CD4-positive, alpha-beta T cell (primary cell): ENCODE measurements at places on chromosomes 13 and 19.
A peak's percentile ranks its signal among the peaks of the same experiment; 100 is the strongest.

GRCh38 chr13:45732916-45733315 is 30.8 kb downstream of the CBY2 start:
- H3K27me3 ChIP-seq = no peaks in the 10 kb centered on the region
- no peaks in the 10 kb centered on the region for H3K36me3 ChIP-seq
- no peak for DNase-seq
- no peaks in the 10 kb centered on the region for H3K4me1 ChIP-seq
- no peak overlapping the region for H3K27ac ChIP-seq

DNA sequence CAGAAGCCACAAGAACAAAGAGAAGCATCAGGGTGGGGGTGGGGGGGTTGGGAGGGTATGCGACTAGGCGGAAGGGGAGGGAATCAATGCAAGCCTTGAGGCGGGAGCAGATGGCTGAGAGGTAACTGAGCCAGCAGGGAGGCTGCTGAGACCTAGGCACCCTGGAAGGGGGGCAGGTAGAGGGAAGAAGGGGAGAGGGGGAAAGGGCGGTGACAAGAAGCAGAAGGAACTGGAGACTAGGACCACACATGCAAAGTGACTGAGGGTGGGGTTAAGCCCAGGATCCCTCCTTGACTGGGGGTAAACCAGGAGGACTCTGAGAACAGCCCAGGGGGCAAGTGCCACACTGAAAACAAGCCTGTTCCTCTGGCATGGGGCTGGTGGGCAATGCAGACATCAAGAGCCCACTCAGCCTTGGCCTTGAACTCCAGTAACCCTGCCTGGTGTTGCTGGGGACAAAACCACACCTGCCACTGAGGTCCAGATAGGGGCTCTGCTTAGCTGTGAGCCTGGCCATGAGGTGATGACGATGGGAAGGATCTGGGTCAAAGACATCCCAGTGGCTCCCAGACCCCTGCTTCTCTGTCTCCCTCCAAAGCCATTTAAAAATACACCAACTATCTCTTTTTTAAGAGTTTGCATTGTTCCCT is 20.3 kb downstream of the OPA3 start:
- peak overlapping the region; percentile 47 for H3K27ac ChIP-seq
- no peak overlapping the region for H3K4me3 ChIP-seq
- peaks cover 29% of the 10 kb centered on the region for H3K4me1 ChIP-seq
- no peak for DNase-seq
- H3K36me3 ChIP-seq = no peaks in the 10 kb centered on the region
- H3K27me3 ChIP-seq = no peaks in the 10 kb centered on the region

- H3K27me3 ChIP-seq = no peaks in the 10 kb centered on the region
- no peaks in the 10 kb centered on the region for H3K4me1 ChIP-seq
- no peaks in the 10 kb centered on the region for H3K36me3 ChIP-seq
- no peak overlapping the region for H3K27ac ChIP-seq
These were observed 158.6 kb upstream of the SLC10A2 start for GRCh38 chr13:103224804-103225203.

DNA sequence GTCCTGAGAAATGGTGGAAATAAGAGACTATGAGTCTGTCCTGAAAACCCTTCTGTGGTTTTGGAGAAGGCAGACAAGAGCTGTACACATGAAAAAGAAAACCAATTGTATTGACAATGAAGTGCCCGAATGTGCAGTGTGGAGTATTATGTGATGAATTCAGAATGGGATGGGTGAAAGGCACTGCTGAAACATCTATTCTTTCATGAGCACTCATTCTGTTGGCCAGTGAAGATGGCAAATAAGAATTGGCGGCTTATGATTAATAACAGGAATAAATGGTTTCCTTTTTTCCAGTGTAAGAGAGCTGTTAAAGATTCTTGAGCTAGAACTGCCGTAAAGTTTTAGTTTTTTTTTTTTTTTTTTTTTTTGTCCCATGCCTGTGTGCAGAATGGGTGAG is 5.7 kb downstream of the POLR1D start:
- peaks cover 12% of the 10 kb centered on the region for H3K4me1 ChIP-seq
- no peak overlapping the region for H3K27ac ChIP-seq
- no peaks in the 10 kb centered on the region for H3K27me3 ChIP-seq
- peaks cover 25% of the 10 kb centered on the region for H3K36me3 ChIP-seq
- no peak for DNase-seq
- H3K4me3 ChIP-seq = no peak overlapping the region

GRCh38 chr13:26707122-26708006 is 53.2 kb downstream of the GPR12 start:
- no peaks in the 10 kb centered on the region for H3K27me3 ChIP-seq
- H3K4me3 ChIP-seq = no peak overlapping the region
- no peak for DNase-seq
- no peak overlapping the region for H3K27ac ChIP-seq
- no peaks in the 10 kb centered on the region for H3K4me1 ChIP-seq

GRCh38 chr13:51534041-51534817 is 50.0 kb upstream of the WDFY2 start:
- no peak overlapping the region for H3K4me3 ChIP-seq
- H3K36me3 ChIP-seq = no peaks in the 10 kb centered on the region
- peaks cover 21% of the 10 kb centered on the region for H3K4me1 ChIP-seq
- peak overlapping the region; percentile 25 for H3K27ac ChIP-seq

DNA sequence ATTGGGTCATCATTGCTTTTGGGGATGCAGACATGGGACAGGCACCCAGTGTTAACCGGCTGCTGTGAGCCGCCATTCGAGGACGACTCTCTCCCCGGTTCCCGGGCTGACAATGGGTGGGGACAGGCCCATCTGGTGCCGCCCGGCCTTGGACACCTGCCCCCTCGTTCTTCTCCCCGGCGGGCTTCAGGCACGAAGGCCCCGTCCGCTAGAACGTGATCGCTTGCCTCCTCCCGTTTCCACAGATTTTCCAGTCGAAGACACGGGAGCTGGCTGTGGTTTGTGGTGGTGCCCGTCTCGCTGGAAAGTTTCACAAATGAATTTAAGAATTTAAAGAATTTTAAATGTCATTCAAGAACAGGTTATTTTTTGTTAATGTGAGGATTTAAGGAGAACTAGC is 2.0 kb downstream of the PALM start:
- H3K27ac ChIP-seq = no peak overlapping the region
- peaks cover 25% of the 10 kb centered on the region for H3K27me3 ChIP-seq
- H3K4me3 ChIP-seq = no peak overlapping the region
- no peaks in the 10 kb centered on the region for H3K36me3 ChIP-seq

- H3K27ac ChIP-seq = no peak overlapping the region
- no peaks in the 10 kb centered on the region for H3K36me3 ChIP-seq
- no peak overlapping the region for H3K4me3 ChIP-seq
- peaks cover 1% of the 10 kb centered on the region for H3K27me3 ChIP-seq
- no peak for DNase-seq
These were observed 155.6 kb downstream of the NUFIP1 start for GRCh38 chr13:44833626-44834025.

DNA sequence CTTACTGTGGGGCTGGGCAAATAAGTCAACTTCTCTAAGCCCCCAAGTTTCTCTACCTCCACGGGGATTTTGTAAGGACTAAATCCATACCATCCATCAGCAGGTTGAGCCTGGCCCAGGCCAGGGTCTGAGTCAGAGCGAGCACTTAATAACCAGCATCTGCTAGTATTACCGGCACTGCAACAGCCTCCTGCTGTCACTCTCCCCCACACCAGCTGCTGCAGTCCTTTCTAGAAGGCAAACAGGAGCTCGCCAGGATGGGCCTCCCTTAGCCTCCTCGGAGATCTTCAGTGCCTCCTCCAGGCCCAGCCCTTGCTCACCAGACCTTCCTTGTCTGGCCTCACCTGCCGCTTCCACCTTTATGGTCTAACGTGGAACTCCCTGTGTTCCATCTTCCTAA is 3.2 kb downstream of the NAPA start:
- no peak overlapping the region for H3K4me3 ChIP-seq
- no peaks in the 10 kb centered on the region for H3K27me3 ChIP-seq
- peaks cover 33% of the 10 kb centered on the region for H3K36me3 ChIP-seq
- no peak overlapping the region for H3K27ac ChIP-seq
- H3K4me1 ChIP-seq = peaks cover 78% of the 10 kb centered on the region

DNA sequence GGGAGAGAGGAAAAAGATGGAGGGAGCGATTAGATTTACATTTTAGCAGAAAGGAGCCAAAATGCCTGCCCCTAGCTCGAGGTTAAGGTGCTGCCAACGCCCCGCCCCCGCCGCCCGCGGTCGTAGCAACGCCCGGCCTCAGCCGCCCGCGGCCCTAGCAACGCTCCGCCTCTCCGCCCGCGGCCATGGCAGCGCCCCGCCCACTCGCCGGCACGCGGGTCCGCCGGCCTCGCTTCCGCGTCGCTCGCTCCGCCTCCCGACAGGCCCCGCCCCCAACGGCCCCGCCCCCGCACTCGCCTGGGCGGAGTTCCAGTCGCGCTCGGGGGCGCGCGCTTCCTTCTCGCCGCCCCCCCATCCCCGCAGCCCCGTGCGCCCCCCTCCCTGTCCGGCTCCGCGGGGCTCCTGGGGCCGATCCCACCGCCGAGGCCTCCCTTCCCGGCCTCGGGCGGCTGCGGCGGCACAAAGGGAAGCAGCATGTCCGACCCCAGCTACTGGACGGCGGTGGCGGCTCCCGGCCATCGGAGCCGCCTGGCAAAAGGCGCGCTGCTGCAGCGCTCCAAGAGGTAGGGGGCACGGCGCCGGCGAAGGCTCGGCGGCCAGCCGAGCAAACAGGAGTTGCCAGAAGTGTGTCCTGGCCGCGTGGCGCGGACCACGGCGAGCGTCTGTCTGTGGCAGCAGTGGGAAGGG is 20.3 kb downstream of the MAST3 start:
- H3K27ac ChIP-seq = peak overlapping the region; percentile 80
- peaks cover 58% of the 10 kb centered on the region for H3K4me1 ChIP-seq
- H3K27me3 ChIP-seq = no peaks in the 10 kb centered on the region
- peak overlapping the region; percentile 86 for H3K4me3 ChIP-seq
- peaks cover 23% of the 10 kb centered on the region for H3K36me3 ChIP-seq
- peak; percentile 95 for DNase-seq

GRCh38 chr19:6925386-6925785 is 38.0 kb downstream of the ADGRE1 start:
- H3K36me3 ChIP-seq = no peaks in the 10 kb centered on the region
- no peak overlapping the region for H3K4me3 ChIP-seq
- no peak for DNase-seq
- H3K27ac ChIP-seq = no peak overlapping the region
- no peaks in the 10 kb centered on the region for H3K27me3 ChIP-seq

DNA sequence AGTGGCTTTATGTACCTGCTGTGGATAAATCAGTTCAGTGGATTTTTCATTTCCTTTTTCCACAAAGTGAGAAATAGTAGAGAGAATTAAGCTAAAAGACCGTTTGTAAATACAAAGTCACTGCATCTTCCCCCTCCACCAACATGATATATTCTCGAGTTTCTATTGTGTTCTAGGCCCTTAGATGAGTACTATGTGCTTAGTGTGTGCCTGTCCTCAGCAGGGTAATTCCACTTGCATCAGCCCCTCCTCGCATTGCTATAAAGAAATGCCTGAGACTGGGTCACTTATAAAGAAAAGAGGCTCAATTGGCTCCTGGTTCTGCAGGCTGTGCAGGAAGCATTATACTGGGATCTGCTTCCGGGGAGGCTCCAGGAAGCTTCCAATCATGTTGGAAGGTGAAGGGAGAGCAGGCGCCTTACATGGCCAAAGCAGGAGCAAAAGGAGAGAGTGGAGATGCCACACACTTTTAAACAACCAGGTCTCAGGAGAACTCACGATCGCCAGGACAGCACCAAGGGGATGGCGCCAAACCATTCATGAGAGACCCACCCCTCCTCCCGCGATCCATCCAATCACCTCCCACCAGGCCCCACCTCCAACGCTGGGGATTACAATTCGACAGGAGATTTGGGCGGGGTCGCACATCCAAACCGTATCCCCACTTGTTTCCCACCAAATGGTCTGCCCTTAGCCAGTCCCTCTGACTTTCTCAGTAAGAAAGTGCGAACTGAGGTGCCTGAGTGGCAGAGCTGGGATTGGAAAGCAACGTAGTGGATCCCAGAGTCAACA is 102.3 kb upstream of the ABCC4 start:
- no peak for DNase-seq
- no peak overlapping the region for H3K27ac ChIP-seq
- H3K4me1 ChIP-seq = peaks cover 9% of the 10 kb centered on the region
- peak overlapping the region; percentile 62 for H3K4me3 ChIP-seq

DNA sequence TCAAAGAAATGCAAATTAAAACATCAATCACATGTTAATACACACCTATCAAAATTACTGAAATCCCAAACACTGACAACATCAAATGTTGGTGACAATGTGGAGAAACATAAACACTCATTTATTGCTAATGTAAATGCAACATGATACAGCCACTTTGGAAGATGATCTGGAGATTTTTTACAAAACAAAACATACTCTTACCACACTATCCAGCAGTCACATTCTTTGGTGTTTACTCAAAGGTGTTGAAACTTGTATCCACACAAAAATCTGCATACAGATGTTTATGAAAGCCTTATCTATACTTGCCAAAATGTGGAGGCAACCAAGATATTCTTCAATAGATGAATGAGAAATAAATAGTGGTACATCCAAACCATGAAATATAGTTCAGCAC is 1219.5 kb upstream of the PCDH20 start:
- no peaks in the 10 kb centered on the region for H3K27me3 ChIP-seq
- H3K36me3 ChIP-seq = no peaks in the 10 kb centered on the region
- H3K4me1 ChIP-seq = no peaks in the 10 kb centered on the region
- H3K4me3 ChIP-seq = no peak overlapping the region
- H3K27ac ChIP-seq = no peak overlapping the region

DNA sequence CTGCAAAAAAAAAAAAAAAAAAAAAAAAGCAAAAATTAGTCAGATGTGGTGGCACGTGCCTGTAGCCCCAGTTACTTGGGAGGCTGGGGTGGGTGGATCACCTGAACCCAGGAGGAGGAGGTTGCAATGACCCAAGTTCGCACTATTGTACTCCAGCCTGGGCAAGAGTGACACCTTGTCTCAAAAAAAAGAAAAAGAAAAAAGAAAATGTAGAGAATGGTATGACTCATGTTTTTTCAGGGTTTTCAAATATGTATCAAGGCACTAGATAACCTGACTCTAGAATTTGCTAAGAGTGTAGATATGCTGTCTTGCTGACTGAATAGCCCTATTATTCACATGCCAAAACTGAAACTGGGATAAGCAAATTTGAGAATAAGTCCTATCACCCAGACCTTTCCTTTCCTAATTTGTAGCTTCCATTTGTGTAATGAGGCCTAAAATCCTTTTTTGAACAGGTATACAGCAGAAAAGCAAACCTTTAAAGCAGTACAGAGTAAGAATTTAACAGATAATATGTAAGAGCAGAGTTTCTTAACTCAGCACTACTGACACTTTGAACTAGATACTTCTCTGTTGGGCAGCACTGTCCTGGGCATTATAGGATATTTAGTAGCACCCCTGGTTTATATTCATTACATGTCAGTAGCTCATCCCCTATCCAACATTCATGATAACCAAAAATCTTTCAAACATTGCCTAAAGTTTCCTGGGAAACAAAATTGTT is 108.6 kb downstream of the ELF1 start:
- no peak overlapping the region for H3K4me3 ChIP-seq
- no peaks in the 10 kb centered on the region for H3K36me3 ChIP-seq
- H3K27ac ChIP-seq = no peak overlapping the region
- H3K4me1 ChIP-seq = no peaks in the 10 kb centered on the region
- DNase-seq = no peak

GRCh38 chr19:53537521-53538377 is at the start of gene ZNF331:
ZNF331 (plus strand) TSS chr19:53538145; CDS start chr19:53569377, 31,232 bp downstream.
- H3K4me1 ChIP-seq = peaks cover 21% of the 10 kb centered on the region
- H3K27ac ChIP-seq = peak within 1 kb of the TSS; percentile 89
- no peaks in the 10 kb centered on the region for H3K27me3 ChIP-seq
- peak; percentile 81 for DNase-seq
- peak within 1 kb of the TSS; percentile 91 for H3K4me3 ChIP-seq

GRCh38 chr13:26022538-26023292 is 29.1 kb downstream of the SHISA2 start:
- H3K27ac ChIP-seq = no peak overlapping the region
- H3K4me1 ChIP-seq = no peaks in the 10 kb centered on the region
- DNase-seq = no peak
- H3K4me3 ChIP-seq = no peak overlapping the region
- no peaks in the 10 kb centered on the region for H3K36me3 ChIP-seq
- no peaks in the 10 kb centered on the region for H3K27me3 ChIP-seq

- no peaks in the 10 kb centered on the region for H3K36me3 ChIP-seq
- DNase-seq = no peak
- H3K27ac ChIP-seq = no peak overlapping the region
- no peaks in the 10 kb centered on the region for H3K27me3 ChIP-seq
These were observed 8.0 kb upstream of the SAE1 start for GRCh38 chr19:47122359-47123335.
